ENCODE measurements at places on chromosomes 7 and 10.

- DNase-seq, result no peak
Observed at GRCh38 chr10:86888585-86889381, 68.6 kb downstream of the MMRN2 start.

DNA sequence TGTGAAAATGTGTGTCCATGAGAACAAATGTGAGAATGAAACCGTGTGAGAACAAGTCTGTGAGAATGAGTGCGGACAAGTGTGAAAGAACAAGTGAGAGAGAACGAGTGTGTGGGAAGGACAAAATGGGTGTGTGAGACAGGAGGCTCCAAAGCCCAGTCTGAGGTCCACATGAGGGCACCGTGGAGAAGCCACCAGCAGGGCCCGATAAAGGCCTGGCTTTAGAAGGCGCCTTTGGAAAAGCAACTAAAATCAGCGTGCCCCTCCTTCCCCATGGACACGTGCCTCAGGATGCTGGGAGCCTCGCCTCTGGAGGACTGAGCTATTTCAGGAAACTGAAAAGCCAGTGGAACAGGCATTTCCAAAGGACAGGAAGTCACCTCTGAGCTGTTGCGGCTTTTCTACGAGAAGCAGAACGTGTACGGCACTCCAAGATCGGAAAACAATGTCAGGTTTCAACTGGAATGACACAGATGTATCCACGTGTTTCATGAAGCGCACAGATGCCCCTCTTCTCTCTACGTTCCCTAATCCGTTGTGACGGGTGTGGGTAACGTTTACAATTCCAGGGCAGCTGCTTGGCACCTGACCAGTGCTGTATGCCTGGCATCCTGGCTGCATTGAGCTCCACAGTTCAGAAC lies 46.4 kb downstream of the ESYT2 start:
- peak; percentile 9 for DNase-seq

- DNase-seq, result no peak
Observed at GRCh38 chr7:69739931-69740431, 141.7 kb downstream of the AUTS2 start.

- no peak for DNase-seq
Observed at GRCh38 chr7:23710000-23710399, at the start of gene STK31. TSS of gene STK31 (plus strand) at chr7:23710219. CDS start at chr7:23710286, 67 bp downstream.

Data from fibroblast of the conjunctiva (primary cell).